ENCODE measurements at places on chromosomes 11 and 22.

DNA sequence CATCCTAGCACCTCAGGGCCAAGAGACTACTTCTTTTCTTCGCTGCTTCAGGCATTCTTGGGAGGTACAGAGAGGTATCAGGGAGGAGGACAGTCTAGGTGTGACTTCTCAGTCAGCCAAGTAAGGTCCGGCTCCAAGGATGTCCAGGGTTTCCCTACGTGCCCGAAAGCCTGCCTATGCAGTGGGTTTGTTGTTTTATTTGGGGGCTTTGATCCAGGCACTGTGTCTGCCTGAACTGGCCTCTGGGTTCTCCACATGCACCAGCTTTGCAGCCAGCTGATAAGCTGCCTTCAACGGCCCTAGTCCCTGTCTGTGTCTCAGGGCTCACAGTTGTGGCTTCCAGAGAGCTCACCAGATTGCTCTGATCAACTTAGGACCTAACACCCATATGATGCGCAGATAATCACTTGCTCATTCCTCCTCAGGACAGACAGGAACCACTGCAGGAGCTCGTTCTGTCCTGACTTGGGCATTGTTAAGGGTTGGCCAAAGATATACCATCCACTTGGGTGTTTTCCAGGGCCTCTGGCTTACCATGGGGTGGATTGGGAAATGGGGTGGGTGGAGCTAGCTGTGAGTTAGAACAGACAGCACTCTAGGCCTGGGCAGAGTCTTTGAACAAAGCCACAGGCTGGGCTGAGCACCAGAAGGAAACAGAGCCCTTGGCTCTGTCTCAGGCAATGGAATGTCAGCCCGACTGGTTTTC lies 45.5 kb upstream of the CRYBB3 start:
- no peak for DNase-seq

DNA sequence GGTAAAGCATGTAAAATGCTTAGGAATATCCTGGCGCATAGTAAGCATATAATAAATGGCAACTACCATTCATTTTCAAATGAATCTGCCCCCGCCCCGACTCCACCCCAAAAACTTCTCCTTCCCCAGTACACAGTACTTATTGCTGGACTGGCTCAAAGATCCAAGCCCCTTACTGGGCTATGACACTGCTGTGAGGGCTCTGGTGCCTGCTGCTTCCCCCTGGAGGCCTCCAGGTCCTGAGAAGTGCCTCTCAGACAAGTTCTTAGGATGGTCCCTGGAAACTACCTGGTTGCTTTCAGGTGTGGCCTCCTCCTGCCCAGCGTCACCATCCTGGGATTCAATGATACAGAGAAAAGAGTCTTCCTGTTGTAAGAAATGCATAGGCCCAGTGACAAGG lies 190.6 kb upstream of the NTM start:
- DNase-seq = no peak

- DNase-seq = no peak
Measured at GRCh38 chr11:31803813-31804311, 7.3 kb downstream of the PAX6 start.

GRCh38 chr22:36871669-36872081 lies 10.9 kb downstream of the NCF4 start:
- no peak for DNase-seq

Data from inflammatory macrophage treated with lipopolysaccharide for 1 hour (primary cell).